ENCODE measurements at places on chromosomes 3 and 15.

- DNase-seq: no peak
Measured at GRCh38 chr3:95148107-95148506, 1085.2 kb downstream of the NSUN3 start.

DNA sequence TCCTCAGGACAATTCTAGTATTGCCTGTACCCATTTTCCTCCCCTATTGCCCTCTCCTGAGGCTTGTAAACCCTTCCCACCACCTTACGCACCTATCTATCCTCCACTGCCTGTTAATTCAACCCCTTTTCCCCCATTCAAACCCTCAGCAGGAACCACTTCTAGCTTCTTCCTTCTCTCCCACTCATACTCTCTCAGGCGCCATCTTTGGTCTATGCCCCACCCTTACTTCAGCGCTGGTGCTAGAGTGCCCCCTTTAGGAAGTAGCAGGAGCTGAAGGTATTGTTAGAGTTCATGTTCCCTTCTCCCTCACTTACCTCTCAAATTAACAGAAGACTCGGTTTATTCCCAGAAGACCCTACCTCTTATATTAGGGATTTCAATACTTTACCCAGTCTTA is 121.8 kb upstream of the NLGN1 start:
- DNase-seq: no peak

GRCh38 chr15:40349163-40349562 is 1.7 kb upstream of the PHGR1 start:
- no peak for DNase-seq

DNA sequence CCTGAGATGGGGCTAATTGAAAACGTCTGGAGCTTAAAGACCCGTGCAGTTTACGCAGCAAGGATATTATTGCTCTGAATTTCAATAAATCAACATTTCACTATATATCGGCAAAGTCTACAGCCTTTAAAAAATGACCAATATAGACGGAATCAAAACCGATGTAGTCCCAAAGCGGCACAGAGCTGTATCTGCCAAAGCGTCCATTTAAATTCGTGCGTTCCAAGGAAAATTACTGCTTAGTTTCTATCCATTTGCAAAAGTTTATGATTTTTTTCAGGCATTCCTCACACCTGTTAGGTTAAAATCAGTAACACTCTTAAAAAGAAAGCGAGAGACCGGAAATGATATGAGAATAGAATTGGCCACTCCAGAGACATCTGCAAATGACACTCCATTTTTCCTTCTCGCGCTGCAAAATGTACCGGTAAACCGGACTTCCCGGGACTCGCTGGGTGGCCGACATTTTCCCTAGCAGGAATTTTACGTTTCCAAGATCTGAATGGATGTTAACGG is 777 bp upstream of the EIF4A2 start:
- DNase-seq: no peak

DNA sequence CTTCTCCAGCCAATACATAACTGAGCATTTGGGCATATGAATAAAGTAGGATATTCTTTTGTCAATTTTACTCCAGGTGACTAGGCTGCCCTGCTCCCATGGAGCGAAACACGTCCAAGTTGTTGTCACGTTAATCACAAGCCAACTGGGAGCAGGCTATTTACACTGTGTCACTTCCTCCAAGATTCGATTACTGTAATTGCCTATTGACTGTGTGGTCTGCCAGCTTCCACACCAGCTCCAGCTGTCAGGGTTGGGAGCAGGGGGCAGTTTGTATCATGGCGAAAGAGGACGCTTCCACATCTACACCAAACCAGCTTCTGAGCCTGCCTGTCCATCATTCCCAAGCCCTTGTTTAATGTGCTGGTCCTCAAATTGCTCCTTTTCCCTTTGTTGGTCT is 89.2 kb upstream of the RORA start:
- no peak for DNase-seq

DNA sequence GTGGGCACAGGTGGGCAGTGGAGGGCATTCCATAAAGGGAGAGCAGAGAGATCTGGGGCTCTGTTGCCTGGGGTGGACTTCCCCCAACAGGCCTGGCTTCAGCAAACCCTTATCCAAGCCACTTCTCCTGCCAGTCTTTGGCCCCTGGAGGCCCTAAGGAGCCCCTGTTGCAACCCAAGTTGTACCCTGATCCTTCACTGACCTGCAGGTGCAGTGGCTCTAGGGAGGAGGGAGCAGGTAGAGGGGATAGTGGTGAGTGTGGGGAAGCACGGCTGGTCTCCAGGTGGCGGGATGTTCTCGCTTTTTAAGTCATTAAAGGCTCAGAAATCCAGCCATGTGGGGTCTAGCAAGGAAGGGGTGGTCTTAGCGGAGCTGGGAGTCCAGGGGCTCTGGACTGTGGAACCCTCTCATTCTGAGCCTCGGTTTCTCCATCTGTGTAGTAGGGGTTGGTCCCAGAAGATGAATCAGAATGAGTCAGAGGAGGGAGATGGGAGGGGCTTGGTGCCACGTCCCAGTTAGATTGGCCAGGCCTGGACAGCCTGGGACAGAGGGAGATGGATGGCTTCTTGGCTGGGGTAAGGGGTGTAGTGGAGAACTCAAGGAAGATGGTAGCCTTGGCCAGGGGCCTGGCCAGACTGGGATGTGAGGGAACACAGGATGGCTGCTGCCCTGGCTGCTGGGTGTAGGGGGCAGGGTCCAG is 2.6 kb downstream of the ZBTB47 start:
- DNase-seq: no peak

DNA sequence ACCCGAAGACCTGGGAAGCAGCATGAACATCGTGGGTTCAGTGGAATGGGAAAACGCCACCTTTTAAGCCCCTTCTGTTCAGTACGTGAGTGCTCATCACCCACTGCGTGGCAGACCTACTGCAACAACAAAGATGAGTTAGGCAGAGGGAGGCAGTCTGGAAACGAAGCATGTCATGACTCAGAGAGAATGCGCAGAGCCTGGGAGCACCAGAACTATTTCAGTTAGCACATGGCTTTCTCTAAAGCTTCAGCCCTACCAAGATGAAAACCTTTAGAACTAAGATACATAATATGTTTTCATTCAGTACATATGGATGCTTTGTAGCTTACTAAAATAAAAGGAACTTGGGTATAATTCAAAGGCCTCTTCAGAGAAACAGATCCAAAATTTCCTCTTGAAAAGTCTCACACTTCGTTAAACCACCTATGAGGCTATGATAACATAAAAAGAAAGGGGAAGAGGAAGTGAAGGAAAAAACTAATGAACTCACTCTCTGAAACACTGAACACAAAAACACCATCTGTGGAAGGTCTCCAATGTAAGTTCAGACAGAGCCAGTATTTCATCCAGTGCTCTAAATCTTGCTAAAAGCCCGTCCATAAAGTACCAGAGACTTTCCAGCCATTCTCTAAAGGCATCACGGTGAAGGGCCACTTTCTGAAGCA is 140.1 kb downstream of the OCA2 start:
- DNase-seq: no peak

DNA sequence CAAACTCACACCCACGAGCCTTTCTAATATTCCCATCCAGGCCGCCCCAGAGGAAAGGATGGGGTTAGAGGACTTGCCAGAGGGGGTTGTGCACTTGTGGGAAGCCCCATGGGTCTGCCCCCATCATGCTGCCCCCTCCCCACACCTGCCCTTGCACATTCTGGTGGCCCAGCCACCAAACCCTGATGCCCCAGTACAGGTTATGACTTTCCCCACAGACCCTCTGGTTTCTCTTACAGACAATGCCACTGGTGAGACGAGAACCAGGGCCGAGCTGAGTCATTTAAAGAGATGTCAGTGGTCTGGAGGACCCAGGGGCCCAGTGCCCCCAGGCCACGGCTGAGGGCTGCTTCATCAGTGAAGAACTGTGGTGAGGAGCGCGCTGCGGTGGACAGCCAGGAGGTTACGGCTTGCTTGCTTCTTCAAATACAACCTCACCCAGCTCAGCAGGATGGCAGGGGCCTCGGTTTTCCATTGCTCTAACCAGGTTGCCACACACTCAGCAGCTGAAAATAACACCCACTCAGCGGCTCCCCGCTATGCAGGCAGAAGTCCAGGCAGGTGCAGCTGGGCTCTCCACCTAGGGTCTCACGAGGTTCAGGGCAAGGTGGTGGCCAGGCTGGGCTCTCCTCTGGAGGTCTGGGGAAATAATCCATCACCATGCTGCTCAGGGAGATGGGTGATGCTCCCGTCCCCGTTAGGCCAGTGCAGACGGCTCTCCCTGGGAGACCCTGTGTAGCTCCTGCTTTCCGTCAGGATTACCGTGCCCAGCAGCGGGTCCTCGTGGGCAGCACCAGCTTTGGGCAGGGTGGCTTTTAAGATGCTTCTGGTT is 13.8 kb upstream of the SNRPA1 start:
- no peak for DNase-seq

DNA sequence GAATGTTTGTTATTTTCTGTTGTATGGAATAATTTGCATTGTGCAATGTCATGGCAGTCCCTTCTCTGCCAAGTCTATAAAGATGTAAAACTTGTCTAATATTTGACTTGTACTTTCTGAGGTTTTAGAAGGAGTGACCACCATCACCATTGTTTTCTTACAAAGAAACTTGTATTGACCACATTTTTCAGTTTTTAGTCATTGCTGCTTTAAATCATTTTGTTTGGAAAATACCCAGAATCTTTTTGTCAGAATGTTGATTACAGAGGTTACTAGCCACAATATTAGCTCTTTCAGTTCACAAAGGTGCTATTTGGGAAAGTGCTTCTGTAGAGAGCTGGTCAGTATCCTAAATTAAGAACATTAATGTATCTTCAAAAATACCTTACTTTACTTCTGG is 532.4 kb upstream of the GBE1 start:
- no peak for DNase-seq
